ENCODE measurements at places on chromosomes 13 and 19.
A peak's percentile ranks its signal among the peaks of the same experiment; 100 is the strongest.

- DNase-seq: no peak
Measured at GRCh38 chr13:98536729-98537128, 40.2 kb downstream of the STK24 start.

DNA sequence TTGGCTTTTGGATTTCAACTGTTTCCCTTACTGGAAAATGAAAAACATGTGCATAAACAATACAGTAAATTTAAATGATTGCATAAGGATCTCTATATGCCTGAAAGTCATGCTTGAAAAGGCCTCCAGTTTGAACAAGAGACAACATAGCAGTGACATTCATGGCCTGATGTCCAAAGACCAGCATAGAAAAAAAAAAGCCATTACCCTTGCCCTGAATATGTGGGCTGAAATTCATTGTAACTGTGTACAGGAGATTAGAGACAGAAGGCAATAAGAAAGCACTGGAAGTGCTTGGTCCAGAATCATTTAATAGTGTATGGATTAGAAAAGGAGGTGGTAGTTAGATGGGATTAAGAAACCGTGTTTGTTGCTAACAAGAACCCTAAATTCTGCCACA, 15.4 kb downstream of the MIR17HG start:
- no peak for DNase-seq

GRCh38 chr13:23828866-23829265, 60.3 kb downstream of the MIPEP start:
- no peak for DNase-seq

GRCh38 chr13:65378943-65379519, 1851.1 kb downstream of the PCDH9 start:
- DNase-seq: no peak

GRCh38 chr13:26540334-26540733, 17.1 kb upstream of the WASF3 start:
- DNase-seq: peak; percentile 58

DNA sequence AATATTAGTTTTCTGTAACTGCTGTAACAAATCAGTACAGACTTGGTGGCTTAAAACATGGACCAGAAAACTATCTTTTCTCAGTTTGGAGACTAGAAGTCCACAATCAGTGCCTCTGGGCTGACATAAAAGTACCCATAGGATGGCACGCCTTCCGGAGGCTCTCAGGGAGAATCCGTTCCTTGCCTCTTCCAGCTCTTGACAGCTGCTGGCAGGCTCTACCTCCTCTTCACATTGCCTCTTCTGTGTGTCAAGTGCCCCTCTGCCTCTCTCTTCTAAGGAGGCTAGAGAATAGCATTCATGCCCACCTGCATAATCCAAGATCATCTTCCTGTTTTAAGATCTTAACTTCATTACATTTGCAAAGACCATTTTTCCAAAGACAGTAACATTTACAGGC, 1194.2 kb downstream of the EFNB2 start:
- DNase-seq: no peak

DNA sequence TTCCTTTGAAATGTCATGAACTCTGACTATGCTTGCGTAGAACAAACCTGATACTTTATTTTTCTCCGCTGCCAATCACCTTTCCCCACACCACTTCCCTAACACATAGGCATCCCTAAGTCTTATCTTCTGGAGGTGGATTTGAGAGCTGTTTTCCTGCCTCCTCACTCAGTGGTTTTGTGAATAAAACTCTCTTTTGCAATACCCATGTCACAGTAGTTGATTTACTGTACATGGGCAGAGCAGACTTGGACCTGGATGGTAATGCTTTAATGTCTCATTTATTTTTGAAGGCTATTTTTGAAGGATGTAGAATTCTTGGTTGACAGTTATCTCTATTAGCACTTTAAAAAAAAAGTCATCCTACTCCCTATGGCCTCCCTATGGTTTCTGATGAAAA, 881.8 kb downstream of the SLITRK5 start:
- DNase-seq: no peak

GRCh38 chr13:48574041-48574796, 41.3 kb upstream of the RCBTB2 start:
- no peak for DNase-seq

DNA sequence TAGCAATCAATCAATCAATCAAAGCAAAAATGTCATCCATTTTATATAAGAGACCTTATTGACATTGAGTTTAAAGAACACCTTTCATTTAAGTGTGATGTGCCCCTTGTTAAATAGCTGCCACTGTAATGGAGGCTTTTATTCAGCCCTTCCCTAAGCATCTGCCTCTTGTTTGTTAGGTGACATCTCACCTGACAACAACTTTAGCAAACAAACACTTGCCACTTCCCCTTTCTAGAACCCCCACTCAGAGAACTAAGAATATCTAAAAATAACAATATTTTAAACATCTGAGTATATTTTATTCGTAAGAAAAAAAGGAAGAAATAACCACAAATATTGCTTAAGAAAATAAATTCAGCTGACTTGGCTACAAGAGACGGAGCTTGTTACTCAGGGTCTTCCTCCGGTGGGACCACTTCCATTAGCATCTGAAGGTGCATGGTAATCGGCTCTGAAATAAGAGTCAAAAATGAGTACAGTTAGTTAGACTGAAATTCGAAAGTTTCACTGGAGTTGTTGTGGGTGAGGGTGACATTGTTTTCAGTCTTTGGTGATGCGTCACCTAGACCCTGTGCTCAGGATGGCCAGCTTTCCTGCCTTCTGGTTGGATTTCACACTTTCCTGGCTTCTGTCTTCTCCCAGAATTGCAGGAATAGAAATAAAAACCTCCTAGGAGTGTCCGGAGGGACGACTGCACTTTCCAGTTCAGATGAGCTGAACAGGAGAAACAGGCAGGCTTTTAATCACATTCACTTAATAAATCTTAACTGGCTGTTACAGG, 39.1 kb downstream of the SLC7A9 start:
- no peak for DNase-seq

DNA sequence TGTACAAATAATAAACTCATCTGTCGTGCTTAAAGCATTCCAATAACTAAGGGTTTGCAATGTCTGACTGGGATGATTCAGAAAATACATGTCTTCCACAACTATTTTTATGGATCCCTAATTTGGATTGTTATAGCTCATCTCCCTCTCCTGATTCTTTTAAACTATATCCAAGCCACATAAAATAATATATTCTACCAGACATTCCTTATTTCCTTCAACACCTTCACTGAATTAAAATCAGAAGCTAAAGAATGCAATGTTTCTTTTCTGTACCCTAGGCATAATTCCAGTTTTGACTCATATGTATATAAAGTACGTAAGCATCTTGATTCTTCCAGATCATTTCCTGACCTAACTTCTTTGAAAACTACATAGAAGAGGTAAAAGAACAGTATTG, 420.4 kb downstream of the EFNB2 start:
- DNase-seq: no peak

DNA sequence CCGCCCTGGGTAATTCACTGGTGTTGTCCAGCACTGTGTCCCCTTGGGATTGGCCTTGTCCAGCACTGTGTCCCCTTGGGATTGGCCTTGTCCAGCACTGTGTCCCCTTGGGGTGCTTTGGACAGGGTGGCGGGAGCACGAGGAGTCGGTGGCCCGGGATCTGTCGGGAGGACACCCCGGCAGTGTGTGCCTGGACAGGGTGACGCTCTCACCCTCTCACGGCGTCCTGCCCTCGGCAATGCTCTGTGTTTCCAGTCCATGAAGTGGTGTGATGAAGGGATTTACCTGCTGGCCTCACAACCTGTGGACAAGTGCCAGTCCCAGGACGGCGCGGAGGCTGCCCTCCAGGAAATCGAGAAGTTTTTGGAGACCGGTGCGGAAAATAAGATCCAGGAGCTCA, 29.9 kb upstream of the F7 start:
- no peak for DNase-seq

DNA sequence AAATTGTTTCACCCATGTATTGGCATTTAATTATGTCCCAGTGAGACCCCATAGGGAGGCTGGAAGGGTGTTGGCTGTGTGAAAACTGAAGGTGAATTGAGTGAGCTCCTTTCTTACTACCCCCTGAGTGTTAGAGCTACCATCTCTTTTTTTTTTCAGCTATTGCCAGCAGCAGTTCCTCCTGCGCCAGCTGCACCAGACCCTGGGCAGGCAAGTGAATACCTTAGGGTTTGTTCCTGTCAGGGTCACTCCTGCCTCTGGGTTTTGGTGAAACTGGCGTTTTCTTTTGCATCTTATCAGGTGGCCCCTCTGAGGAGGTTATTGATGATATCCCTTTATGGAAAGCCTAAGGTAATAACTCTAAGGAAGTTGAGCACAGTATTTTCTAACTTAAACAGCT, 25.5 kb downstream of the CEACAM8 start:
- DNase-seq: no peak

DNA sequence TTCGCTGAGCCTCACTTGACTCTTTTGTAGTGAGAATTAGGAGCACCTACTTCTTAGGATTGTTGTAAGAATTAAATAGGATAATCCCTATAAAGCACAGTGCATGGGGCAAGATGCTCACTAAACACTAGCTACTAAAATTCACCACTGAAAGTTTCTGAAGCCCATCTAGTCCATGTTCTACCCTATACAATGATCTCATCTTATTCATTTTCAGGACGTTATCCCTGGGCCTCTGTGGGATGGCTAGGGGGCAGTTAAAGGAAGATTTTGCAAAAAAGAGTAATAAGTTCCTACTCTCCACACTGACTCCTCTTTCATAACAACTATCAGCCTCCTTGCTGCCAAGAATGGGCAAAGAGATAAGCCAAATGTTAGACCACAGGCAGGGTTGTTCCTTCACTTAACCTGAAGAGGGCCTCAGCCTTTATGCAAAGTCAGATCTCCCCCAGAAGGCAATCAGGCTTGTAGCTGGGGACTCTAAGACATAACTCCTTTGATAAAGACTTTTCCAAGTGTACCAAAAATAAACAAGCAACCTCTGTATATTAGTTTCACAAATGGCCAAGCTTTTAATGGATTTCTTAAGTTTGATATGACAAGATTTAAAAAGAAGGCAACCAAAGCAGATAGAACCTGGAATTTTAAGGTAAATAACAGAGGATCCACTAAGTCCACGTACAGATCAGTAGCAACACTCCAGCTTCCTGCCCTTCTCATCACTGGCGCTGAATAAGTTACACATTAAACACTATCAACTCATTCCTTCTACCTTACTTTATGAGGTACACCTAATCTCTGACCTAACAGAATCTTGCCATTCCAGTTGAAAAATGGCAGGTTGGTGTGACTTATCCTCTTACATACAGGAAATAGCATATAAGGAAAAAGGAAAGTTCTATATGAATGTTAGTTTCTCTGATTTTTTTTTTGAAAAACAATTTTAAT, 44.4 kb downstream of the ELF1 start:
- DNase-seq: no peak

DNA sequence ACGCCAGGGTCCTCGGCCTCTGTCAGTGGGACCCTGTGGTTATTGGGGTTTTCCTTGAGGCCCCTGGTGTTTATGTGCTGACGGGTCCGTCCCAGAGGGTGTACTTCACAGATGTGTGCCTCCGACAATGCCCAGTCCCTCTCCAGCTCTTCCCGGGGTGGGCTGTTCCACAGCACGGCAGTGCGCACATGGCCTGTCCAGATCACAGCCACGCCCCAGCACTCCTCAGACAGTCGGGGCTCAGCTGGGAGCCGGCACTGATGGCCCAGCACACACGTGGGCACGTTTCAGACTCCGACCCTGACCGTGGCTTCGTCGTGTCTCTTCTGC, 16.9 kb upstream of the F7 start:
- DNase-seq: no peak

GRCh38 chr19:23784274-23784673, 25.6 kb upstream of the ZNF681 start:
- DNase-seq: no peak

GRCh38 chr13:49357694-49358093, 86.2 kb downstream of the CAB39L start:
- no peak for DNase-seq

- no peak for DNase-seq
Measured at GRCh38 chr13:35979361-35979951, 151.7 kb downstream of the DCLK1 start.

- no peak for DNase-seq
Measured at GRCh38 chr13:108448891-108449290, 179.4 kb downstream of the TNFSF13B start.

DNA sequence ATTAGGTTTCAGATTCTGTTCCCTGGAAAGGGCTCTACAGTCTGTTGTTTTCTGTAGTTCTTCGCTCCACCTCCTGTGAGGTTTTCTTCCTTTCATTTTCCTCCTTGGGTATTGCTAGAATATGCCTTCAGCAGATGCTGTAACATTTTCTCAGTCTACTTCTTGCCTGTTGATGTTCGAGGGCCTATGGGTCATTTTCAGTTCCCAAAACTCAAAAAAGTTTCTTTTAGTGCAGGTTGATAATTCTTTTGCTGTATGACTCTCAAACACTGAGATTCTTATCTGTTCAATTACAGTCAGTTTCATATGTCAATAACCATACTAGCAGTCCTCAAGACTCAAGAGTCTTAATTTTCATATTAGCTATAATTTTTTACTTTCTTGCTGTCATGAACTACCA, 268.3 kb downstream of the RFC3 start:
- no peak for DNase-seq

DNA sequence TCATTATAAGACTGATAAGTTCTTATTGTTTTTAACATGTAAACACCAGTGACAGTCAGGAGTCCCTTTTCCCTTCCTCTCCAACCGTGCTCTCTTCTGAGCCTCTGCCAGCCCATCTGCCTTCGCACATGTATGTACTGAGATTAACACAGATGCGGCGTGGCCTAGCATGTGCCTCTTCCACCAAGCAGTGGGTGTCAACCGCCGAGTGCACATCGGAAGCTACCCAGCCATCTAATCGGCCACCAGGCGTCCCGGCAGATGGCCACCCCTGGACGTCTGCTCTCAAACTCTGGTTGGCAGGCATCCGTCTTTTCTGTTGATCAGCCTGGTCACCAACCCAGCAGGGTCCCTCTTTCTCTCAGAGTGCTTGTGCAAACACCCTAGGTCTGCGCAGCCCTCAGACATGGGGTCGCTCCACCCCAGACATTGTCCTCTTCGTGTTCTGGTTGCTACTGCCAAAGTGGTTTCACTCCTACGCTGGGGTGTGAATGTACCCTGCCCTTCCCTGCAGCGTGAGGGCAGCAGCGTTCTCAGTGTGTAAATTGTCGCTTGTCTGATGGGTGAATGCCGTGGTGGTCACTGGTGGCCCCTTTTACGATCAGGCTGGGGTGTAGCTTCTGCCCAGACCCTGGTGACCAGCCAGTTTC, 57.7 kb upstream of the LDLR start:
- DNase-seq: peak; percentile 44

- DNase-seq: no peak
Measured at GRCh38 chr19:35247526-35248309, 1.1 kb upstream of the LSR start.

- no peak for DNase-seq
Measured at GRCh38 chr19:40284501-40285352, at the start of gene AKT2. Gene AKT2 (minus strand): TSS chr19:40285345. CDS start chr19:40265267, 20,078 bp downstream.

DNA sequence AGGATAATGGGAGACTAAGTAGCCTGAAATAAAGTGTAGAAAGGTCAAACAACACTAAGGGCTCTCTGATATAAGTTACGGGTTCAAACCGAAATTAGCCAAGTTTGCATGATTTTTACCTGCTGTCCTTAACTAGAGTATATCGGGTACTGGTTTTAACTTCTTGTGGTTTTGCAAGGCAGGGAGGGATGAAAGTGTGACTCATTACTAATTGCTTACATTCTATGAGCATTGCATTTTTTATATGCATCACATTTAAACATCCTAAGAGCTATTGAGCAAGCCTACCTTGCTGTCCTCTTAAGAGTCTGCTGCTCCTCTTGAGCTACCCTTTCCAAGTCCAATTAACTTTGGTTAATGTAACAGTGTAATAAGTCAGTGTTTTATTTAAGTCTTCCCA, 415.4 kb downstream of the SLITRK5 start:
- DNase-seq: no peak

GRCh38 chr19:19451429-19452242, 46.2 kb downstream of the GATAD2A start:
- DNase-seq: no peak

Measured in NCI-H1694 (cell line).